ENCODE measurements at places on chromosomes 7 and 10.

GRCh38 chr10:43258211-43258561 lies 8.7 kb downstream of the RASGEF1A start:
- DNase-seq: no peak

- DNase-seq: no peak
Measured at GRCh38 chr7:2245883-2246675, 4.1 kb downstream of the NUDT1 start.

- no peak for DNase-seq
Measured at GRCh38 chr7:133207687-133208086, 45.2 kb upstream of the EXOC4 start.

DNA sequence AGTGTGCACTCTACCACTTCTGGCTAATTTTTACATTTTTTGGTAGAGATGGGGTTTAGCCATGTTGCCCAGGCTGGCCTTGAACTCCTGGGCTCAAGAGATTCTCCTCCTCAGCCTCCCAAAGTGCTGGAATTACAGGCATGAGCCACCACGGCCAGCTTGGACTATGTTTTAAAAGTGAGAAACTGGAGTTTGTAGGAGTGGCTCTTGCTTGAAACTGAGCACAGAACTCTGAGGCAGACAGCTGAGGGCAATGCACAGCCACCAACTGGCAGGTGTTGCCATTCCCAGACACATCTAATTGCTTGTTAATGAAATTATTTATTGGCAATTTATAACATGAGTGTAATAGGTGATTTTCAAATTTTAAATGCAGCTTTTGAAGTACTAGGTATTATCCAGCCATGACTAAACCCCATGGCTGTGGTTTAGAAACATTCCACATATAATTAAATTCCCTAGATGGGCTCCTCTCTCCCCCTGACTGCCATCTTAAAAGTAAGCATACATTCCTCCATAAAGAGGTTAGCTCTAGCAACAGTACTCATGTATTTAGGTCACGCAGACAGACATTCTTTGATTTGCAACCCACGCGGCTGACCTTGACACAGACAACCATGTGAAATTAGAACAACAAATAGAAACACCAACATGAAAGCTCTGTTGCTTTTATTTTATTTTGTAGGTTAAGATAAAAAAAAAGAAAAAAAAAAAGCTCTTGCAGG lies 19.8 kb downstream of the PANK1 start:
- DNase-seq: no peak

- no peak for DNase-seq
Measured at GRCh38 chr10:78366663-78367411, 333.2 kb downstream of the RPS24 start.

GRCh38 chr7:99505324-99505662 lies 831 bp downstream of the ZKSCAN5 start:
- no peak for DNase-seq

DNA sequence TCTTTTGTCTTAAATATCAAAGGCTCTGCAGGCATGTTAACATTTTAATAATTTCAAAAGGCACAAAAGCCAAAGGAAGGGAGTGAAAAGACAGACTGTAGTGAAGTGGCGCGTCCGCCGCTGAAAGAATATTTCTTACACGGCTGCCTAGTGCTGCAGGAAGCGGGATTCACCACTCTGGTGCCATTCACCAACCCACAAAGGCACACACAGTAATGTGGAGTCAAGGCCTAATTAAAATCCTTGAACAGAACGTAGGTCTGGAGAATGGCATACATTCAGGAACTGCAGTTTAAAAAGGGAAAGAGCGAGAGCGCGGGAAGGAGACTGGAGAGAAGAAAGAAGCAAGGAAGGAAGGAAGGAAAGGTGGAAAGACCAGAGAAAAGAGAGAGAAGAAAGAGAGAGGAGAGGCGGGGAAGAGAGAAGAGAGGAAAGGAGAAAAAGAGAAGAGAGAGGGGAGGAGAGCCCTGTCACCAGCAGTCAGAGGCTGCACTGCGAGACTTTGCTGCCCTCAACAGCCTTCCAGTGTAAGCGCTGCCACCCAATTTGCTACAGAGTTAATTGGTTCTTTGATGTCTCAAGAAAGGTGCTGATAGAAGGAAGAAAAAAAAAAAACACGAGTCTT lies 554.0 kb downstream of the MDFIC start:
- DNase-seq: peak; percentile 6

DNA sequence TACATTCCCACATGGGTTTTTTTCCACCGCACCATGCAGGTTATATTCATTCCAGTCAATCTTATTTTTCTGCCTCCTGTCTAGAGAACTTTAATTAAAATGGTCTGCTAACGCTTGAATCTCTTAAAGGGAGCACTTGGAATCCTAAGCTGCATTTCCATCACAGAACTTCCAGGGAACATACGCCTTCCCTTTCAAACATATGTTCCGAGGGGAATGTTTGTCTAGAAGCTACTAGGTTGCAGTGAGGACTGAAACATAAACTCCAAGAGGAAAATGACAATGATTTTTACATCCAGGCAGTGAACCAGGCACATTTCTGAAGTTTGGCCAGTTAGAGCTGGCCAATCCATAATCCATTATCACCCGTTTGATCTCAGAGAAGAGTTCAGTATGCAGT lies 375.5 kb upstream of the NRP1 start:
- DNase-seq: no peak

DNA sequence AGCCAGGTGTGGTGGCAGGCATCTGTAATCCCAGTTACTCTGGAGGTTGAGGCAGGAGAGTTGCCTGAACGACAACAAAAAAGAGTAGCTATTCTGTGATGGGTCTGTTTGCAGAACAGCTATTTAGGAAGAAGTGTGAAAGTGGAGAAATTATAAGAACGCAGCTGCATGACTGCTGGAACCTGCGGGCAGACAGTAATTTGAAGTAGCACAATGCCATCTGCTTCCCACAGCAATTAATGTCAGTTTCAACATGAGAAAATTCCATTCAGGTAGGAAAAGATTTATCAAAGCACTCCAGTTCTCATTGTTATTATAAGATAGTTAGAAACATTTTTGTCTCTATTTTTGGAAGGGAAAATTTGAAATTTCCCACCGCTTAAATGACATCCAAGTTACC lies 21.5 kb downstream of the LAMB1 start:
- DNase-seq: no peak

- peak; percentile 64 for DNase-seq
Measured at GRCh38 chr10:66931340-66931948, 5.6 kb downstream of the LRRTM3 start.

GRCh38 chr7:35536396-35536826 lies 158.5 kb downstream of the HERPUD2 start:
- DNase-seq: no peak

DNA sequence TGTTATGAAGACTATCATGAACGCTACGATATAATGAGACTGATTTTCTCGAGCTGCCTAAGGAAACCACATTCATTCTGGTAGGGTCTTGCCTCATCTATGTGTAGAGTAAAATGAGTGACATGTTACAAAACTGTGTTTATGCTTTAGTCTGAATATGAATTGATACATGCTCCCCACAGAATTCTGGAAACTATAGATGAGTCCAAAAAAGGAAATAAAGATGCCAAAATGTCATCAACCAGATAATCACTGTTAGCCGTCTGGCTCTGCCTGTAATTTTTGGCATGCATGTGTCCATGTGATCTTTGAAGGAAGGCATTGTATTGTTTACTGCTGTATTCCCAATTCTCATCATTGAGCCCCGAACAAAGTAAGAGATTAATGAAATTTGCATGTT lies 42.6 kb upstream of the GPR37 start:
- DNase-seq: no peak

DNA sequence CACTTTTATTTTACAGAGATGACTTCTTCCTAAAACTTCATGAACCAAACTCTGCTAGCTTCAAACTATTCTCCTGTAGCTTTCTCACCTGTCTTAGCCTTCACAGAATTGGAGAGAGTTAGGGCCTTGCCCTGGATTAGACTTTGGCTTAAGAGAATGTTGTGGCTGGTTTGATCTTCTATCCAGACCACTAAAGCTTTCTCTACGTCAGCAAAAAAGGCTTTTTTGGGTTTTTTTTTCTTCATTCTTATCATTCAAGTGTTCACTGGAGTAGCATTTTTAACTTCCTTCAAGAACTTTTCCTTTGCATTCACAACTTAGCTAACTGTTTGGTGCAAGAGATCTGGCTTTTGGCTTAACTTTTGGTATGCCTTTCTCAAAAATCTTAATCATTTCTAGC lies 19.3 kb upstream of the CCDC172 start:
- no peak for DNase-seq

- DNase-seq: no peak
Measured at GRCh38 chr7:155252444-155252887, 45.2 kb upstream of the INSIG1 start.

DNA sequence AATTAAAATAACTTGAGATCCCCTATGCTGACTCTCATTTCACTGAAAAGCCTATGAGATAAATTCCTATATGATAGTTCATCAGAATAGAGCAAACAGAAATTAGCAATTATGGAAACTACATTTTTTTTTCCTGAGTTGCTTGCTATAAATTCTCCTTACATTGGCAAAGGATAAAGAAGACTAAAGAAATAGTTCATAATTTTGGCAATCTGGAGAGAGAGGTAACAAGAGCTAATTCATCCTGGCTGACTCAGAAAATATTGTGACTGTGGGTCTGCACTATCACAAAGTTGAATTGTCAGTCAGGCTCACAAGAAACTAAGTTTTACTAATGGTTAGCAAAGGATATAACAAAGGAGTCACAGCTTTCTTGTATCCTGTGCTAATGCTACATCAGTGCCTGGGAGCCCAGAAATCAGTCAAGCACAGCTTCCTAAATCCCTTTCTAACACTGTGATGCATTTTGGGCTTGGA lies 483.0 kb downstream of the MAGI2 start:
- no peak for DNase-seq

GRCh38 chr7:8249121-8249520 lies 12.8 kb downstream of the ICA1 start:
- DNase-seq: no peak

DNA sequence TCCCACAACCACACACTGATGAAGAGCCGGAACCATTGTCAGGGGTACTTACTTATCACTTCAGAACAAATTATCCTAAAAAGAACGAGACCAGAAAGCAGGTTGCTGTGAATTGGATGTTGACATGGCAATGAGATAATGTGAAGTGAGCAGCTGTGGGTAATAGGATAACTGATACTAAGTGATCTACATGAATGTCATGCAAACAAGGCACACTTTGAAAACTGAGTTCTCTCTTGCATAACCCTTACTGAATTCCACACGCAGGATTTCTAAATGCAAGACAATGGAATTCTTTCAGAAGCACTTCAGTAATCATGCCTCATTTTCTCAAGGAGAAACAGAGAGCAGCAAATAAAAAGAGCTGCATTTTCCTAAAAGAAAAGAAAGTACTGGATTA lies 242.5 kb upstream of the TMEM229A start:
- no peak for DNase-seq

- DNase-seq: peak; percentile 28
Measured at GRCh38 chr10:58291538-58292174, 22.7 kb downstream of the CISD1 start.

GRCh38 chr10:118042336-118042735 lies 4.4 kb downstream of the RAB11FIP2 start:
- no peak for DNase-seq

DNA sequence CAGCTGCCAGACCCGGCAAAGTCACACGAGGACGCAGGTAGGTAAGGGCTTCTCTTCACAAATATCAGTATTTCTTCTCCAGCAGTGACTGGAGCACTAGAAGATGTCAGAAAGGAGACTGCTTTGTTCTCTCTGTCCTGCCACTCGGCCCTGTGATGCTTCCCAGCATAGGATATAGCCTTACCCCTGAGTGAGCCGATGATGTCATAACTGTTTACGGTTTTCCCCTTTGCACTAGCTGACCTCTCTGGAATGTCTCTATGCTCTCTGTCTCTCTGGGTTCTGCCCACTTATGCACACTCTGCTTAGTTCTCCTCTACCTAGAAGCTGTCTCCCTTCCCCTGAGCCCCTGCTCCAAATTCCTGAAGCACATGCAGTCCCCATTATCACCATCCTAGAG lies 167.5 kb upstream of the PODXL start:
- no peak for DNase-seq

- no peak for DNase-seq
Measured at GRCh38 chr7:17013204-17013603, 131.4 kb upstream of the AGR3 start.

GRCh38 chr7:80027611-80028173 lies 106.9 kb upstream of the GNAI1 start:
- DNase-seq: no peak

- DNase-seq: no peak
Measured at GRCh38 chr7:44278451-44279161, 46.8 kb downstream of the CAMK2B start.

- no peak for DNase-seq
Measured at GRCh38 chr10:71640607-71641006, 79.0 kb downstream of the C10orf105 start.

DNA sequence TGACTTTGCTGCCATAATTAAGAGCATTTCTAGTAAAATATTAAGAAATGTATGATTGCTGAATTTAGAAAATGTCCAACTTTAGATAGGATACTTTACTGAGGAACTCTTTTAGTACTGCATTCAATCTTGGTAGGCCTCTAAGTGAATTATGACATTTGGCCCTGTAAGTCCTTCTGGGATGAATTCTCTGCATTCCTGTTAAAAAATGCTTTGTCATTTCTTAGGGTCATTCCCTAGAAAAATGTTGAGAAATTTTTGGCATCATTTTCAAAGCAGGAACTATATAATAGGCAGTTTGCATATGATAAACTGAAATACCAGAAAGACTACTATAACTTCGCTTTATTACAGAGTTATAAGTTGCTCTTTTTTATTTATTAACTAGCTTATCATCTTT lies 69.3 kb upstream of the PRR15 start:
- no peak for DNase-seq

GRCh38 chr7:121102619-121103018 lies 114.1 kb downstream of the CPED1 start:
- DNase-seq: peak; percentile 47

DNA sequence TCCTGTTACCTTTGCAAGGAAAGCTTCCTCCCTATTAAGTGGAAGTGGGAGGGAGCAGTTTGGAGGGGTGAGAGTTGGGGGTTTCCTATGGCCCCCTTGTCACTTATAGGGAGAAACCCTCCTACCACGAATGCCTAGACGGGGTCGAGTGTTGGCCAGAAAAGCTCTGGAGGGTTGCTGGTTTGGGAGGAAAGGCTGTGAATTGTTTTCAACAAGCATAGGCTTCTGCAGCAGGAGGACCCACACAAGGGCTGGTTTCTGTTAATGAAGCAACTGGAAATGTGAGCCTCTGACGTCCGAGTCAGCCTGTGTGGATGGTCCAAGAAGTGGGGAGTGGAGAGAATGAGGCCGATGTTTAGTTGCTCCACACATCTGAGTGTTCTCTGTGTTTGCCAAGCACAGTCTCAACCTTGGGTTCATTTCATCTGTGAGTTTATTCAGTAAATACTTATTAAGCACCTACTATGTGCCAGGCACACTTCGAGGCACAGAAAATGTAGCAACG lies 37.3 kb upstream of the LEP start:
- DNase-seq: no peak

Measured in NCI-H510A treated with DMSO at 0.1 percent for 48 hours (cell line).